ENCODE measurements at places on chromosomes 11 and 22.

GRCh38 chr11:123674297-123674696, 19.9 kb upstream of the SCN3B start:
- no peak for DNase-seq

DNA sequence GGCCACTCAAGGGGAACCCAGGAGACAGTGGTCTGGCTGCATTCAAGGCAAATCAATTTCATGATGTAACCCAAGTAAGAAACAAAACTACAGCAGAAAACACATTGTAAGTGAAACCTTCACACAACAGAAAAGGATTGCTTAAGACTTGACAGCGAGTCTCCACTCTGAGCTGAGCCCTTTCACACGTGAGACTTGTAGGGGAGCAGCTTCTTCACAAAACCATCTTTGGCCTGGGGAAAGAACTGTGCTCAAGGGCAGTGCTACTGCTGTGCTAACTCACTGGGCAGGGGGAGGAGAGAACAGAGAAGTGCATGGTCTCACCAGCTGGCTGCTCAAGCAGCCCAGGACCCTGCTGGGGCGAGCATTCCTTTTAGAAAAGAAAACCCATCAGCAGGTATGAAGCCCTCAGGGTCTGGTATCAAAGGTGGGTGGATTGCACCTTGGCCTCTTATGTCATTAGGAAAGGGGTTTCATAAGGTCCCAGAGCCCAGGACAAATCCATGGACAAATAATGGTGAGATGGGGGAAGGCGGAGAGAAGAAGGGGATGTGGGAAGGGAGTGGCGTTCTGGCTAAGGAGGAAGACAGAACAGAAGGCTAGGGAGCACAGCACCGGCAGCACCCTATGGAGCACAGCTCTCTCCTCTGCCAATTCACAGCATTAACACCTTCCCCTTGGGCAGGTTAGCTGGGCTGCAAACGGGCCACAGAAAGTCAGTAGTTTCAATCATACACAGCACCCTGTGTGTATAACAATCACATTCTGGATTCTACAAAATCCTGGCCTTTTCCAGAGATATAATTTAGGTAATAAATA, 20.6 kb upstream of the RAPSN start:
- DNase-seq = no peak

- no peak for DNase-seq
Measured at GRCh38 chr22:49899530-49899929, 18.7 kb downstream of the ALG12 start.

- peak; percentile 23 for DNase-seq
Measured at GRCh38 chr11:12410006-12410728, 32.8 kb downstream of the PARVA start.

- peak; percentile 79 for DNase-seq
Measured at GRCh38 chr11:18754308-18754707, 28.3 kb upstream of the IGSF22 start.

DNA sequence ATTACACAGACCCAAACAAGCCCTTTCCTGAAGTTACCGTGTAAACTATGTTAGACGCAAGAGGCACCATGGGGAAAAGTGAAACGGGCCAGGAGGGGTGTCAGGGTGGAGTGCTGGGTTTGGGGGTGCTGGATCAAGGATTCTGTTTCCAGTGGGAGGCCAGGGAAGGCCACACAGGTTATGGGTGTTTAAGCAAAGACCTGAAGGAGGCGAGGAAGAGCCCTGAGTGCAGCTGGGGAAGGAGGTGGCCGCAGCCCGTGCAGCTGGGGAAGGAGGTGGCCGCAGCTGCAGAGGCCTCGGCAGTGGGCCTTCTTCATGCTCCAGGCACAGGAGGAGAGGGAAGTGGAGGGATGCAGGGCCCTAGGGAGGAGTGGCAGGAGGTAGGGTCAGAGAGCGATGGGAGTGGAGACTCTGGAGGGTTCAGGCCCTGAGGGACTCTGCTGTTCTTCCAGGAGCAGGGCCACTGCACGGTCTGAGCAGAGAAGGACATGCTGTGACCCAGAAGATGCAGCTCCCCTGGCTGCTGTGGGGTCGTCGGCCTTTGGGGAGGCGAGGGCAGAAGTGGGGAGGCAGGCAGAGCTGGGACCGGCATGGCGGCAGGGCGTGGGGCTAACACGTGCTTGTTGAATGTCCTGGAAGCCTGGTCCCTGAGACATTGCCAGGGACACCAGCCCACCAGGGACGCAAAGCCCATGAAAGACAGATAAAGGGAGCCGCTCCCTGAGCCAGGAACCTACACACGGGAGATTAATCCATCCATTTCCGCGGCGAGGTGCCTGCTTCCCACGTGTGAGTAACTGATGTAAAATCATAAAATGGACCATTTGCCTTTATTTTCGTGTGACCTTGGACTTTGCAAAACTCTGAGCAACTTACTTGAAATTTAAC, 1049.1 kb downstream of the BRD1 start:
- no peak for DNase-seq

DNA sequence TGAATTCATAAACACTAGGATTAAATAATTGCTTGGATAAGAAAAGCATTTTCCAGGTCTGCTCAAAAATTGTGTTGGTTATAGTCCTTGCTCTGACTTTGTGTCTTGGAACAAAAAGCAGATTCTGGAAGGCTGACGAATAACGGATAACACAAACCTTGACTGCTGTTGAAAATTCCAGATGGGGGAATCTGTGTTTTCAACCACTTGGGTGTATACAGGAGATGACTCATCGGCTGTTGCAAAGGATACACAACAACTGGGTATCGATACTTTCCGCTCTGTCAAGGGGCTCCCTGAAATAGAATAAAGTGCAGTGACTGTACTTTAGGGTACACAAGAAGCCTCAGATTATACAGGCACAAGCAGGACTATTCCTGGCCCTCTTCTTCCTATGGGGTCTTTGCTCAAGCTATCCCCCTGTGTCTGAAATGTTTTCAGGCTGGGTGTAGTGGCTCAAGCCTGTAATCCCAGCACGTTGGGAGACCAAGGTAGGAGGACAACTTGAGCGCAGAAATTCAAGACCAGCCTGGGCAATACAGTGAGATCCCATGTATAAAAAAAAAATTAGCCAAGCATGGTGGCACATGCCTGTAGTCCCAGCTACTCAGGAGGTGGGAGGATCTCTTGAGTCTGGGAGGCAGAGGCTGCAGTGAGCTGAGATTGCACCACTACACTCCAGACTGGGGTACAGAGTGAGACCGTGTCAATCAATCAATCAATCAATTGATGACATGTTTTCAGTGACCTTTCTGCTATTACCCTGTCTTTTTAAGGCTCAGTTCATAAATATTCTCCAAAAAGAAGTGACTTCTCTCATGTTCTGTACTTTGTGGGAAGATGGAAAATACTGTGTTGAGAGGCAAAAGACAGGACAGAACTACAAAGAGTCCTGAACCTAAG, 48.6 kb upstream of the UCP3 start:
- DNase-seq = no peak

GRCh38 chr11:65610404-65610803, 3.6 kb downstream of the MAP3K11 start:
- DNase-seq = no peak

GRCh38 chr11:15035283-15035682, 38.1 kb upstream of the CALCB start:
- DNase-seq = no peak
